CD8-positive, alpha-beta T cell (primary cell): ENCODE measurements at places on chromosomes 2 and 18.

GRCh38 chr2:8615252-8615575 is 66.6 kb upstream of the ID2 start:
- DNase-seq: no peak

DNA sequence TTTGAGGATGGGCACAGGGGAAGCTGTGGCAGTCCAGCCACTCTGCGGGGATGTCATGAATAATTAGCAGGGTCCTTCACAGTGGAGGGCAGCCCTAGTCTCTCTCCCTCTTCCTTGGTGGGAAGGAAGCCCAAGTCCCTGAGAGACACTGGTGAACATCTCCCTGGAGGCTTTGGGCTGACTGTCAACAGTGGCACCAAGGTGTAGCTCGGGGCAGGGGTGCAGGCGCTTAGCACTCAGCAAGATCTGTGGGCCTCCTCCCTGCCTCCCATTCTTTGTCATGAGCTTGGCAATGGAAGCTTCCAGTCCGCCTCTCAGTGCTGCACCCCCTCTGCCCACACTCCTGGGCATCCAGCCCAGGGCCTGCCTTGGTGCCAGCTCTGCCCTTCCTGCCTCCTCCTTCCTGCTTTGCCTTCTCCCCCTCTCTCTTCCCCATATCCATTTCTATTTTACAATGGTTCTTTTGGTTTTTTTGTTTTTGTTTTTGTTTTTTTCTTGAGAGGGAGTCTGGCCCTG is 59.4 kb downstream of the STEAP3 start:
- DNase-seq: no peak

DNA sequence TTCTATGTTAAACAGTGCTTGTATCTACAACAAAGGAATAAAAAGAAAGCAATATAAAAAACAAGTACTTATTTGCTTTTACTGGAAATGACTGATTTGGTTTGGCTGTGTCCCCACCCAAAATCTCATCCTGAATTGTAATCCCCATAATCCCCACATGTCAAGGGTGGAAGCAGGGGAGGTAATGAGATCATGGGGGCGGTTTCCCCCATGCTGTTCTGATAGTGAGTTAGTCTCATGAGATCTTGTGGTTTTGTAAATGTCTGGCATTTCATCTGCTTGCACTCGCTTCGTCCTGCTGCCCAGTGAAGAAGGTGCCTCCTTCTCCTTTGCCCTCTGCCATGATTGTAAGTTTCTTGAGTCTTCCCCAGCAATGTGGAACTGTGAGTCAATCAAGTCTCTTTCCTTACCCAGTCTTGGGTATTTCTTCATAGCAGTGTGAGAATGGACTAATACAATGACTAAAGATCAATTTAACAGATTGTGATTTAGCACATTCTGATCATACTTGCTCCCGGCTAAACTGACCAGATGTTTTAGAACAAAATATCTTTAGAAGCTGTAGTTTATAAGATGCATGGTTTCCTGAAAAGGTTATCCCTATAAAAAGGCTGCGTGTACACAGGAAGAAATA is 19.9 kb downstream of the PTH2R start:
- no peak for DNase-seq

- no peak for DNase-seq
Observed at GRCh38 chr2:142994665-142995064, 117.2 kb downstream of the KYNU start.

- no peak for DNase-seq
Observed at GRCh38 chr2:52193804-52194203, 1161.9 kb upstream of the NRXN1 start.

GRCh38 chr2:46650556-46651001 is 171.2 kb downstream of the TMEM247 start:
- DNase-seq: peak; percentile 79

- peak; percentile 13 for DNase-seq
Observed at GRCh38 chr2:75466708-75467311, 93.9 kb downstream of the EVA1A start.

GRCh38 chr2:95685513-95685912 is 93.7 kb downstream of the TRIM43 start:
- DNase-seq: no peak

- DNase-seq: no peak
Observed at GRCh38 chr2:176122683-176123410, at the start of gene HOXD9. TSS of gene HOXD9 (plus strand) at chr2:176122719. CDS start at chr2:176122769, 50 bp downstream.

GRCh38 chr18:56107821-56108477 is 520.0 kb upstream of the TCF4 start:
- DNase-seq: no peak

- DNase-seq: no peak
Observed at GRCh38 chr18:47397671-47398319, 146.3 kb upstream of the SKOR2 start.

DNA sequence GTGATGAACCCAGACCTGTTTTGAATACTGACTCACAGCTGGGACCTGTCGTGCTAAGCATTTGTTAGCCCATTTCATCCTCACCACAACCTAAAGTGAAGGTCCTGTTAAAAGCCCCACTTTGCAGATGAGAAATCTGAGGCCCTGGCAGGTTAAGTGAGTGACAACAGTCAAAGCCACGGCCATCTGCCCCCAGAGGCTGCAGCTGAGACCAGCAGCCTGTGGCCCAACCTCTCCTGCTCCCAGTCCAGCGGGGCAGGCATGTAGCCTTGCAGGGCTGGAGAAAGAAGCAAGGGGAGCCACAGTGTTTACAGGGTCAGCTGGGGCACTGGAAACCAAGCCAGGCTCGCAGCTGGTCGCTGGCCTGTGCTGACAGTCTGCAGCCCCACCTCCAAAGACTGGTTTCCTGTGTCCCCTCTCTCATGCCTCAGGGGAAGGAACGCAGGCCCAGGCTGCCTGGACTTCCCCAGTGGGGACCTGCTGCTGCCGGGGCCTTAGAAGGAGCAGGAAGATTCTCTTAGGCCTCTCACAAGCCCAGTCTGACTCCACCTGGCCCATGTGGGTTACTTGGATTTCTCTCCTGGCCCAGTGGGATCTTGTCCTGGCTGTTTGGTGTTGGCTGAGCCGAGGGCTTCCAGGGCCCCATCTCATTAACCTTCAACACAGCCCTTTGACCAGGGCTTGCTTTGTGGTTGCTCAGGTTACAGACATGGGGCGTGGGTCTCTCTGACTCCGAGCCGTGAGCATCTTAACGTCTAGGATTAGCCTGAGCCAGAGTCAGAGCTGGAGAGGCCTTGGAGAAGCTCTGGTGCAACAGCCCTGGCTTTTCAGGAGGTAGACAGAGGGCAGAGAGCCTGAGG is 1.7 kb downstream of the INPP5D start:
- DNase-seq: peak; percentile 35
